ENCODE measurements at places on chromosomes 12 and 14. TPM values are rescaled to one million over a fixed set of nuclear protein-coding genes. Genes with fewer than 3 reads are reported as not detected.

- no peak for DNase-seq
Measured at GRCh38 chr12:14841761-14842160, 1.6 kb downstream of the ART4 start.

DNA sequence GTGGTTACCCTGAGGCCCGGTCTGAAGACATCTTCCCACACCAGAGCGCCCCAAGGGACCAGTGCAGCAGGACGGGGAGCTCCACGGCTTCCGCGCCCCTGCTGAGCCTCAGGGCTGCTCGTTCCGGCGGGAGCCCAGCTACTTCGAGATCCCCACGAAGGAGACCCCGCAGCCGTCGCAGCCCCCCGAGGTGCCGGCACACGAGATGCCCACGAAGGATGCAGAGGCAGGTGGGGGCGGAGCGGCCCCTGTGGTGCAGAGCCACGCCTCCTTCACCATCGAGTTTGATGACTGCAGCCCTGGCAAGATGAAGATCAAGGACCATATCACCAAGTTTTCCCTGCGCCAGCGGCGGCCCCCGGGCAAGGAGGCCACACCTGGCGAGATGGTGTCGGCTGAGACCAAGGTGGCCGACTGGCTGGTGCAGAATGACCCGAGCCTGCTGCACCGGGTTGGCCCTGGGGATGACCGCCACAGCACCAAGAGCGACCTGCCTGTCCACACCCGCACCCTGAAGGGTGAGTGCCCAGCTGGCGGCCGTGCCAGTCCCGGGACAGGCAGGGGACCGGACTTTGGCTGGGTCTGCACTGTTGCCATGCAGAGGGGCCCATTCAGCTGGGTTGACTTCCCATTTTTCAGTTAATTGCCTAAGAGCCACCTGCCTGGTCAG, 18.1 kb downstream of the CEP170B start:
- no peak for DNase-seq

DNA sequence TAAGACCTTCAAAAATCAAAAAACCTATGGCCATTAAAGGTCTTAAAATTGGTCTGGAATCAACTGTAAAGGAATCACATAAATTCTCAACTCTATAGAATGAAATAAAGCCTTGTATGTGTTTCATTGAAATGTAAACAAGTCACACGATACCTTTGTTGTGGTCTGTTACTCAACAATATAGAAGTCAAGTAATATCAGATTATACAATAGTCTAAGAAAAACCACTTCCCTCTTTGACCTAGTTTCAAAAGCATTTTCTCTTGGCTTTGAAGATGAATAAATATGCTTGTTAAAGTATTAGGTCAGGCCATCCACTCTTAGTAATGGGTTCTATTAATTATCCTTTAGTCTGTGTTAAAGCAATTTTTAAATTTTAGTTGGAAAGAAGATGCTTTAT, 79.8 kb upstream of the DIO2 start:
- no peak for DNase-seq

GRCh38 chr12:5201554-5202218, 158.0 kb downstream of the KCNA5 start:
- no peak for DNase-seq

DNA sequence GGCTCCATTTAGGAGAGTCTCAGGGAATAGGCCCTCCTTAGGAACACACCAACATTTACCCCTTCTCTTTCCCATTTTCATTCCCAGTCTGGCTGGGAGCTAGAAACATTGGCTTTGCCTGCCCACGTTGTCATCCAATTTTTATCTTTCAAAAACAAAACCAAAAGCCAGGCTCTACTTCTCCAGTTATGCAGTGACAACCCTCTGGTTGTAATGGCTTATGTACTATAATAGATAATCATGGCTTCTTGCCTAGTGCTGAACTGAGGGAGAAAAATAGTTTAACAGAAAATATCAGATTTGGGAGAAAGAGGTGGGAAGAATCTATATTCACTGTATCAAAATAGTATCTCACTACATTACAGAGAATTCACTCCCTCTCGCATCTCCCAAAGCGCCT, 32.1 kb upstream of the IL22 start:
- no peak for DNase-seq

- no peak for DNase-seq
Measured at GRCh38 chr14:101125313-101125712, 221.8 kb upstream of the RTL1 start.

Gene ACSM4
- not detected for total RNA-seq

Gene SCN8A
- total RNA-seq: 0.50 TPM

Gene LRCOL1
- total RNA-seq: not detected

Data from activated naive CD4-positive, alpha-beta T cell treated with anti-CD3 and anti-CD28 coated beads for 36 hours (primary cell).